Stimulated activated CD4-positive, alpha-beta T cell treated with anti-CD3 and anti-CD28 coated beads, Interleukin-15, amount 100 ng/mL, for 1 hour (primary cell): ENCODE measurements at places on chromosomes 6 and 20.

DNA sequence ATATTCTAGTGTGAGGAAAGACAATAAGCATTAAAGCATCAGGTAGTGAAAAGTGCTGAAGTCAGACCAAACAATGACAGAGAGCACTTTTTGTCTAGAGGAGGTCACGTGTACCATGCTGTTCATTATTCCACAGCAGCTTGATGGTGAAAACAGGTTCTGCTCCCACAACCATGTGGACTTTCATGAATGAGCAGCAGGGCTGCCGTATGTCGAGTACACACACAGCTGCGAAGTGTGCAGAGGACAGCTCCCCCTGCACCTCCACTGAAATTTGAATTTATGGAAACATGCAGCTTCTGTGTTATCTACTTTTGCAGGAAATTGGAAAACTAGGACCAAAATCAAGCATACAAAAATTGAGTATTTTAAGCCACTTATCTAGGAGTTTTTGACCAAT lies 85.3 kb downstream of the MAP7 start:
- no peak for DNase-seq

DNA sequence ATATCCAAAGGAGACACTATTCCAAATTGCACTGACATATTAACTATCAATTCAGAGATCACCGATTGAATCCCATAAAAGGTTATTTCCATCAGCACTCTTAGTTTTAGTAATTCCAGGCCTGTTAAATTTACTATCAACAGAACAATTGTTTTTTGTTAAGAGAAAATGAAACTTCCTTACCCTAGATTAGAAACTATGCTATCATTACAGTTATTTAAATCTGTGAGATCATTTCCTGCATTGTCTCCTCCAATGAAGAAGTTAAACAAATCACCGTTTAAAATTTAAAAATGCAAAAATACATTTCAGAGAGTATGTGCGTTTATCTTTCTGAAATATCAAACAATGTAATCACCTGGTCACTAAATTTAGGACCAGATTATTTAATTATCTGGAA lies 57.5 kb downstream of the HIVEP2 start:
- DNase-seq = no peak

- no peak for DNase-seq
Observed at GRCh38 chr20:41347523-41348429, 7.2 kb downstream of the LPIN3 start.

DNA sequence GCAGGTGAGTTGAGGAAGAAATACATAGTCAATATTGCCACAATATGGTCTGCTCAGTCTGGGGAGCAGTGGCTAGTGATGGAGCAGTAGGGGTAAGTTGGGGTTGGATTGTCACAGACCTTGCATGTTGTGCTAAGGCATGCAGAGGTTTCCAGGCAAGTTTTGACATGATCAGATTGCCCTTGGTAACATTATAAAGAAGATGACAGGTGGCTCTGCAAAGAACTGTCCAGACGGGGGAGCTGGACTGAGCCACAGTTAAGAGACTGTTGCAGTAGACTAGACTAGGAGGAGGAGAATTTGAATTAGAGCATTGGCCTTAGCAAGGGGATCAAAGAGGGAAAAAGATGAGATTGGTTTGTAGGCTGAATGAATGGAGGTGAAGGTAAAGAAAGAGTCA lies 23.4 kb downstream of the ATRN start:
- no peak for DNase-seq

DNA sequence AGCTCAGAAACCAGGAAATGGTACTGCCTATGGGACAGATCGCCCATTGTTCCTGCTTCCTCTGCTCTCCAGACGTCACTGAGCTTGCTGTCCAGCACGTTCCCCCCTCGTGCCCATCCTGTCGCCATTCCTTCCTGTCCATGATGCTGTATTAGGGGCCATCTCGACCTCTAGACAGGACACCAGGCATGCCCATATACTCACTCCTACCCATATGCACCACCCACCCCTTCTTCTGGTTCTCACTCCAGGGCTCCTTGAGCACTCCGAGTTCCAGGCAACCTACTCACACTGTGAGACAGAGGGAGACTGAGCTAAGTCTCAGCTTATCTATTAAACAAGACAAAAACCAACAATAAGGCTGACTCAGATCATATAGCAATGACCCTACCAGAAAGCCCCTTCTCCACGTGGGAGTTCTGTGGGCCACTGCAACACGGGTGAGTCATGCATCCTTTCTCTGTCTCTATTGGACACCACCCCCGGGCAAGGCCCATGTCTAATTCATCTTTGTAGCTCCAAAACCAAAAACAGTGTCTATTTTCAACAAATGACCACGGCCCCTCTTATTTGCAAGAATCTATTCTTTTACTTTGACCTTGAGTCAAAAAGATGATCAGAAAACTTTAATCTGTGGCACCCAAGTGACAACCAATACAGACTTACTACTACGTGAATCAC lies 65.7 kb downstream of the PSMG4 start:
- no peak for DNase-seq

DNA sequence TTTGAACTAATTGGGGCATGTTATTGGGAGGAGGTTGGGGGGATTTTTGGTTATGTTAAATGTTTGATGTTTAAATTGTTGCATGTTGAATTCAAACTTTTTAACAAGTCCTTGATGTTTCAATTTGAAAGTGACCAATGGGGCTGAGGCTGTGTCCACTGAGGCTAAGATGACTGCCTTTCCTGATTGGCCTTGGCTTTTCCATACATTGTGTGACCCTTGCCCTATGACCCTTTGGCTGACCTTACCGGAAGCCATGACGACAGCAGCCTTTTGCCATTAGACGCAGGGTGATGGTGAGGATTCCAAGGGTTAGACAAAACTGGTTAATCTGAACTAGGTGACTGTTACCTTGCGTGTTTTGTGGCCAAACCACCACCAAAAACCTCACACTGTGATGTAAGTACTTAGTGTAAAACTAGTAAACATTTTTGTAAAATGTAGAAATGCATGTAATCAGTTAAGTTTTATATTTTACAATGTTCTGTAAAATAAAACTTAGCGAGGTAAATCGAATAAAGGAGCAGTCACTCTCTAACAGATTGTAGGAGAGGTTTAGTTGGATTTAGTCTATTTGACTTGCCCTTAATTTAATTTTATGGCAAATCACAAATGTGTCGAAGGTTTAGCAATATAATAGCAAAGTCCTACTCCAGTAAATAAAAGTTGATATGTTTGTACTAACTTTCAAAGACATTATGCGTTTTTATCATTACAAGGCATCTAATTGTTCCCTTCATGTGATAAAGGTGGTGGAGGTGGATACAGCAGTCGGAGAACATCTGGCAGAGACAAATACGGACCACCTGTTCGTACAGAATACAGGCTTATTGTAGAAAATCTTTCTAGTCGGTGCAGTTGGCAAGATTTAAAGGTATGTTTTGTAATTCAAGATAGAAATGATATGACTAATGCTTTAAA lies 1.6 kb downstream of the SRSF6 start:
- DNase-seq = no peak

GRCh38 chr6:32643904-32644303 lies 6.7 kb downstream of the HLA-DQA1 start:
- DNase-seq = no peak

DNA sequence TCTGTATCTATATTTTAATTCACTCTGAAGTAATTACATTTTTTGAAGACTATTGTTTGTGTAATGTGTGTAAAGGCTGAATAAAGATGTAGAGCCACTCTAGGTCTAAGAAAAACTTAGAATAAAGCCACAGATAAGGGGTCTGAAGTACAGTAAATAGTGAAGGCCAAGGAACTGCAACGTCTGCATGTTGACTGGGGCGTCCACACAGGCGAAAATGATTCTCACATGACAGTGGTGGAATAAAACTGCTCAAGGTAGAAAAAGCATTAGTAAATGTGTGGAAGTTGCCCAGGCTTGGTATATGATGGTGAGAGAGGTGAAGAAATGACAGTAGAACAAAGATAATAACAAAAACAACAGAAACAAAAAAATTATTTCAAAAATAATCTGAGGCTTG lies 196.2 kb downstream of the KHDRBS2 start:
- DNase-seq = no peak

GRCh38 chr20:56200456-56200855 lies 48.1 kb upstream of the MC3R start:
- no peak for DNase-seq

DNA sequence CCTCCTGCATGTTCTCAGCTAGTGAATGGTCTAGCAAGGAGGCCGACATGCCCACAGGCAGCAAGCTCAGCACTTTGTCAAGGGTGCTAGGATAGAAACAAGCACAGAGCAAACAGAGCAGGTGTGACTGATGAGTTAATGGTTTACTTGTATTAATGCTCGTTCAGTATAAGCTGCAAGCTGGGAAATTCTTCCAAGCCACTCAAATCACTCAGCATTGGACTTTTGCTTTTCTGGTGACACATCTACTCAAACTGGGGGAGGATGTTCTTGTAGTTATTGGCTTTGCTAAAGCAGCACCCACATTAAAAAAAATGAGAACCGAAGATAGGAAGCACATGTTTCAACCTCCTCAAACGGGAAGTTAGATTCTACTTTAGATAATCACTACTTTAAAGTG lies 43.1 kb upstream of the NEDD9 start:
- DNase-seq = no peak

- no peak for DNase-seq
Observed at GRCh38 chr6:108453601-108454185, 107.0 kb upstream of the FOXO3 start.

DNA sequence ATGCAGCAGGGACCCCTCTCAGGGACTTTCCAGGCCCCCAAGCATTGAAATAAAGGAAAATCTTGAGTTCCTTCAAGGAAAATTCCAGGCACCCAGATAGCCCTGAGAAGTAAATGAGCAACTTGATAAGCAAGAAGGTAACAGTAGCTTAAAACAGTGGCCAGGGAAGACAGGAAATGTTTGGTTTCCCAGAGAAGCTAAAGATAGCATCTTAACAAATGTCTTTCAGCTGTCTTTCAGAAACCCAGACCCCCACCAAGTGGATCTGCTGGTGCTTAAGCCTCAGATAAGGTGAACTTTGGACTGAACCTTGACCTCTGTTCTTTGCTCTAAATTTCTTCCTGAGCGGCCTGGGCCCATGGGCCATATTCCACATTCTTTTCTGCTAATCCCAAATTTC lies 117.8 kb upstream of the CST7 start:
- no peak for DNase-seq

- DNase-seq = no peak
Observed at GRCh38 chr6:163634211-163635171, 220.0 kb downstream of the QKI start.

GRCh38 chr20:10581823-10582222 lies 92.0 kb downstream of the JAG1 start:
- no peak for DNase-seq

- no peak for DNase-seq
Observed at GRCh38 chr6:166623318-166623717, 3.7 kb downstream of the RPS6KA2 start.

DNA sequence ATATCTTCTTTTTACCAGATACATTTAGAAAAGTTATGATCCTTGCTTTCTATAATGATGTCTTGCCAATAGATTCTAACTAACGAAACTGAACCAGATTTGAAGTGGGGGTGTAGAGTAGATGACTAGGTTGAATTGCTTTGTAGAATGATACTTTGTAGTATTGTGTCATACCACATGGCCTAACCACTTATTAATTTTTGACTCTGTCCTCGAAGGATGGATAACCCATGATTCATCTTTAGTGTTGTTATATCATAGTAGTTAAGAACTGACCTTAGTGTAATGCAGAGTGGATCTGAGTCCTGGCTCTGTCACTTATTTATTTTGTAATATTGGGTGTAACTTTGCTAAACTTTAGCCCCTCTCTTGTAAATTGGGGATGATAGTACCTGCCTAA lies 4.5 kb downstream of the PHF3 start:
- DNase-seq = no peak

GRCh38 chr6:129368970-129369369 lies 341.0 kb downstream of the ARHGAP18 start:
- no peak for DNase-seq

- no peak for DNase-seq
Observed at GRCh38 chr6:119559586-119559985, 210.0 kb upstream of the MAN1A1 start.
